Bronchus fibroblast of lung (primary cell): ENCODE measurements at places on chromosomes 1 and 21. TPM values are rescaled to one million over a fixed set of nuclear protein-coding genes. Genes with fewer than 3 reads are reported as not detected.

The KRTAP10-9 gene
- not detected in 2 replicates for total RNA-seq

The ADAM30 gene
- total RNA-seq: not detected in 2 replicates

The HSD3B1 gene
- not detected in 2 replicates for total RNA-seq

The HES2 gene
- under 0.01 and 0.15 TPM in 2 replicates for total RNA-seq

The GREM2 gene
- under 0.01 TPM in 1 of 2 replicates, not detected in the other for total RNA-seq

The PLPP3 gene
- 29.3 and 35.5 TPM in 2 replicates for total RNA-seq

The MSH4 gene
- total RNA-seq: not detected in 2 replicates

The PLA2G4A gene
- total RNA-seq: 1.9 and 2.0 TPM in 2 replicates

The SCNM1 gene
- 38.7 and 44.0 TPM in 2 replicates for total RNA-seq

The PROK1 gene
- total RNA-seq: not detected in 2 replicates

The CELA2B gene
- total RNA-seq: not detected in 2 replicates
